Activated T-helper 17 cell treated with anti-CD3 and anti-CD28 coated beads, Interleukin-2, amount 50 U/mL, for 72 hours (primary cell): ENCODE measurements at places on chromosomes 1 and 21.

DNA sequence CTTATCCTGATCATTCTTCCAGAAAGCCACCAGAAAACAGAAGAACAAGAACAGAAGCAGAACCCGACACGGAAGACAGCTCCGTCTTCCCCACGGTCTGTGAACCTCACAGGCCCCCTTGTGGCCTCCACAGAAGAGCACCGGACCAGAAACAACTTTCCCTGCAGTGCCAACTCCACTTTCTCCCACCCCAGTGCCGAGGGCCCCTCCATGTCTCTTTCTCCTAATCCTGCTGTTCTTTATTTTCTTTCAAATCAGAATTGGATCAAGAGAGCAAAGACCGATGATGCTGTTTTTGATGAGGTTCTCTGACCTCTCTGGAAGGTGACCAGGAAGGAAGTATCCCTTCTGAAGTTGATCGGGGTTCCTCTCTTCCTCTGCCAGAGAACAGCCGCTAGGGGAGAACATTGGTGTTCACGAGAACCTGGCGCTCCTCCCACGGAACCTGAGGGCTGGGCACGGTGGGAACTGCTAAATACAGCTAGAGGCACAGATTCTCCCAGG lies 58.9 kb upstream of the CTTNBP2NL start:
- no peak for ATAC-seq

- no peak for ATAC-seq
Measured at GRCh38 chr1:166721145-166721544, 118.1 kb upstream of the POGK start.

DNA sequence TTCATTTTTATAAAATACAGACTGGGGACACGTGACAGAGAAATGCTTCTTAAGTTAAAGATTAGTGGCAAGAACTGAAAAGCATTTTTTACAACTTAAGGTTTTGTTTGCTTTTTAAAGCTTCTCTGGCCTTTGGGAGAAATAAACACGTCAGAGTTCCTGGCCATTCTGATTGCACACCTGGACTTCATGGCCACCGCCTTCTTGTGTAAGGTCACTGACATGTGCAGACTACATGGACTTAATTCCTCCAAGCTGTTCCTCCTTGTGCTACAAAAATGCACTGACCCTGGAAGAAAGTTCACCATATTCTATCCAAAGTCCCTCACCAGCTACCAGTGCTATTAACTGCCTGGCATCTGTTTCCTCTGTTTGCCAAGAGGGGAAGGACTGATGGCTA lies 56.1 kb downstream of the GADD45A start:
- no peak for ATAC-seq

GRCh38 chr21:14878971-14879370 lies 185.8 kb downstream of the NRIP1 start:
- no peak for ATAC-seq

DNA sequence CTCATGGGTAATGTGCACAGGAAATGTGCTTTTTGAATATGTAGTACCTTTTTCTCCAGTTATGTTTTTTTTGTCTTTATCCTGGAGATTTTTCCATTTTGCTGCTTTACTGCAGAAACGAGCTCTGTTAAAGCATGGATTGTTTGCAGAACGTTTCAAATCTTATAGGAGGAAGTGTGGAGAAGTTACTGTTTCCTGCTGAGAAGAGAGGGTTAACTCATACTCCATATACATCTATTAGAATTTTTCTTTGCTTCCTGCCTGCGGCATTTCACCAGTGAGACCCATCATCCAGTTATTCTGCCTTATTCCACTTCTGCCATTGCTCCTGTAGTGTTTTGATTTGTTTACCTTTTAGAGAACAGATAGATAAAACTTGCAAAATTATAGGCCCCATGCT lies 2.0 kb downstream of the RPRD2 start:
- ATAC-seq = no peak

GRCh38 chr1:159929155-159930051 lies 4.1 kb upstream of the TAGLN2 start:
- ATAC-seq = no peak

DNA sequence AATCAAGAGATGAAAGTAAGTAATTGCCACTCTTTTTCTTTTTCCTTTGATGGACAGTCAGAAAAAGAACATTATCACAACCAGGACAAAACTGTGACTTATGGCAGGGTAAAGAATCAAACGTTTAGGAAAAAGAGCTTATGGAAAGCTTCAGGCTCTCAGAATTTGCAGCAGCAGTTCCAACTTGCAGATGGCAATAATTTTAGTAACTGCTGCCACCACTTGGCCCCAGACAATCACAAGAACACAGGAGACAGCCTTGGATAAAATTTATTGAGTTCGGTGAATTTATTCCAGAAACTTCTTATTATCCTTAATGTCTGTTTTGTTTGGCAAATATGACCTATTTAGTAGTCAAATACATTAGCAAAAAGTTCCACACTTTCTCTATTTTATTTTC lies 804.4 kb downstream of the BRINP3 start:
- ATAC-seq = no peak

DNA sequence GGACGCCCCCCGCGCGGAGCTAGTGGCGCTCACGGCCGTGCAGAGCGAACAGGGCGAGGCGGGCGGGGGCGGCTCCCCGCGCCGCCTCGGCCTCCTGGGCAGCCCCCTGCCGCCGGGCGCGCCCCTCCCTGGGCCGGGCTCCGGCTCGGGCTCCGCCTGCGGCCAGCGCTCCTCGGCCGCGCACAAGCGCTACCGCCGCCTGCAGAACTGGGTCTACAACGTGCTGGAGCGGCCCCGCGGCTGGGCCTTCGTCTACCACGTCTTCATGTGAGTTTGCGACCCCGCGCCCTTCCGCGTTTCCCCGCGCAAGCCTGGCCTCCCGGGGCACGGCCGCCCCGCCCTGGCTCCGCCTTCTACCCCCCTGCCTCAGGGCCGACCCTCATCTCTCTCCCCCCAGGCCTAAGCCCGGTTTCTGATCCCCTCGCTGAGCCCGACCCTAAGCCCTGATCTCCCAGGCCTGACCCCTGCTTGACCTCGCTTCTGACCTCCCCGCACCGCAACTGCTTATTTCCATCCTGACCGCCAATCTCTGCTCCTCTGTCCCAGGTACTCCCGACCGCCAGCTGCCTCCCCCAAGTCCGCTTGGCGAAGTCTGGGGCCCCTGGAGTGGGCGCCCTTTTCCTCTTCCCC lies 669 bp downstream of the KCNQ4 start:
- ATAC-seq = no peak

- ATAC-seq = no peak
Measured at GRCh38 chr1:236821091-236821627, 26.1 kb downstream of the MTR start.

DNA sequence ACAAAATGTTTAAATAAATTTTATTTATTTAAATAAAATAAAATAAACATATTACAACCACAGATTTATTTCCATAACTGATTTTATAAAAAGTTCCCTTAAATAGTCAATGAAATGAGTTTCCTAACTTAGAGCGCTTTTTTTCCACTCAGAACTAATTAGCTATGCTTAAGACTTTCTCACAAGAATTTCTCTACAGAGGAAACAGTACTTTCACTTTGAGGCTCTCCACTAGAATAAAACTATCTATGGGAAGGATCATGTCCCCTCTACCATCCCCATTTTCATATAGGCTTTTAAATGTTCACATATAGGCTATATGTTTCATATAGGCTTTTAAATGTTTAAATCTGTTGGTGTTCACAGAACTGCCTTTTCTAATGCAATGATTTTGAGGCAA lies 40.0 kb upstream of the DPH5 start:
- no peak for ATAC-seq

GRCh38 chr21:43600642-43601402 lies 58.5 kb downstream of the HSF2BP start:
- no peak for ATAC-seq
